Tibial artery (tissue), 4 donors: ENCODE measurements at places on chromosomes 1 and 21.

DNA sequence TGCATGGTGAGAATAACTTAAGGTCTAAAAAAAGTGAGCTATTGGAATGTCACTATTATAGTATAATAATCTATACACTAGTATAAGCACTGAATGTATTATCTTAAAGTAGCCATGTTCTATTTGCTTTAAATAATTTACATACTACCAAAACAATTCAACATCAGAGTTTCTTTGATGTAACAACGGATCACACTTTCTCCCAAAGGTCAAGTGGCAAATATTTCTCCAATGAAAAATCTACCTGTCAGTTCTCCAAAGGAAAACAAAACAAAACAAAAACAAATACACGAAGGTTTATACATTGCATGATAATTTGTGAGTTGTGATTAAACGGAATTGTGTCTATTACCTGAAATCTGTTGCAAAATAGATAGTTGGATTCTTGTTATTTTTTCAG, 581.4 kb downstream of the USP25 start:
- DNase-seq, result no peak

DNA sequence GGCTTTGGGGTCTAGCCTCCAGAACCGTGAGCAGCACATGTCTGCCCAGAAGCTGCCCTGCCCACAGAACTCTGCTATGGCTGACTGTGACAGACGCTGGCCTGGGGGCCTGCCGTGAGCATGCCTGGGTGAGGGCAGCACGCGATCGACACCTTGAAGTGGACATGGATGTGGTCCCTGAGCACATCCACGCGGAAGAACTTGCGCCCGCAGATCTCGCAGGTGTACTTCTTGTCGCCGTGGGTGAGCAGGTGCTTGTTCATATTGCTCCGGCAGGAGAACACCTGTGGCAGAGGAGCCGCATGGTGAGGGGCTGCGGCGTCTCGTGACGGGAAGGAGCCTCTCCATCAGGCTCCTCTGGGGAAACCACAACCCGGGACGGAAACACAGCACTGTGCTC, 56.0 kb downstream of the PRDM15 start:
- no peak for DNase-seq

- no peak for DNase-seq
Measured at GRCh38 chr21:42095581-42095980, 24.5 kb downstream of the UMODL1 start.

DNA sequence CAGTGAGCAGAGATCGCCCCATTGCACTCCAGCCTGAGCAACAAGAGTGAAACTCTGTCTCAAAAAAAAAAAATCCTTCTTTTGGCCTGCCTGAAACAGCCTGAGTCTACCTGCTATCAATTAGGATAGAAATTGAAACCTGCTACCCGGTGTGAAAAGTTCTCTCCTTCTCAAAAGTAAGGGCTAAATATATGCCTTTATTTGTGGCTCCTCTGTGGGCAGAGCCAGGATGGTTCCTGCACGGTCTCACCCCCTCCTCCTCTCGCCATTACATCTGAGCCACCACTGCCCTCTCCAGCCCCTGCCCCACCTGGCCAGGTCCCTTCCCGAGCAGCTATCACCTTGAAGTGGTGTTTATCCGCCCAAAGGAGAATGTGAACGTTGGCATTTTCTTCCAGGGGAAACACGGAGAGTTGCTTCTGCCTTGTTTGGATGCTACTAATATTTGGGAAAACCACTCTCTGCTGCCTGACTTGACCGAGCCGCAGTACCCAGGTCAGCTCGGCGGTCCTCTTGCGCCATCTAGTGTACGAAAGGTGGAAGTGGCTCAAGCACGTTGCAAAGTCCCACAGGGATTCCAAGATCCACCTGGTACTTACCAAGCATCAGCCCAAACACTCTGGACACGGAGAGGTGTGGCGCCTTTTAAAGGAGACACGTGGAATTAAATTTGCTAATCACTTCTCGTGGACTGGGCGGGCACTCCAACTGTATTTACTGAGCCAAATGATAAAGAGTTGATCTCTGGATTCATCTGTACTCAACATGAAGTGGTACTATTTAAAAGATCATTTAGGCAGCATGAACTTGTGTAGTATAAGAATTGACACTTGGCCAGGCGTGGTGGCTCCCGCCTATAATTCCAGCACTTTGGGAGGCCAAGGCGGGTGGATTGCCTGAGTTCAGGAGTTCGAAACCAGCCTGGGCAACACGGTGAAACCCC, 31.9 kb downstream of the SETD4 start:
- peak; percentile 85 for DNase-seq

DNA sequence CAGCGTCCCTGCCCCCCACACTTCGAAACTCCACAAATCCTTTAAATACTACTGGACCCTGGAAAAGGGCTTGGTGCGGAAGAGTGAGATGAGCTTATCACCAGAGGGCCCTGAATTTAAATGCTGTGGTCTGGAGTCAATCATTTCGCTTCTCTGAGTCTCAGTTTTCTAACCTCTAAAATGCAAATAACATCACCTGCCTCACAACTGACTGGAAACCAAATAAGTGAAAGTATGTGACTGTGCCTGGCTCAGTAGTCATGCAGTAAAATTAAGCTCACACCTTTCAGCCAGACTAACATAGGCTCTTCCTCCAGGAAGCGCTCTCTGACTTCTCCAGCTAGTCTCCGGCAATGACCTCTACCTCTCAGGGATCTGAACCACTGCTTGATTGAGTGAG, 4.2 kb downstream of the GJA4 start:
- no peak for DNase-seq

DNA sequence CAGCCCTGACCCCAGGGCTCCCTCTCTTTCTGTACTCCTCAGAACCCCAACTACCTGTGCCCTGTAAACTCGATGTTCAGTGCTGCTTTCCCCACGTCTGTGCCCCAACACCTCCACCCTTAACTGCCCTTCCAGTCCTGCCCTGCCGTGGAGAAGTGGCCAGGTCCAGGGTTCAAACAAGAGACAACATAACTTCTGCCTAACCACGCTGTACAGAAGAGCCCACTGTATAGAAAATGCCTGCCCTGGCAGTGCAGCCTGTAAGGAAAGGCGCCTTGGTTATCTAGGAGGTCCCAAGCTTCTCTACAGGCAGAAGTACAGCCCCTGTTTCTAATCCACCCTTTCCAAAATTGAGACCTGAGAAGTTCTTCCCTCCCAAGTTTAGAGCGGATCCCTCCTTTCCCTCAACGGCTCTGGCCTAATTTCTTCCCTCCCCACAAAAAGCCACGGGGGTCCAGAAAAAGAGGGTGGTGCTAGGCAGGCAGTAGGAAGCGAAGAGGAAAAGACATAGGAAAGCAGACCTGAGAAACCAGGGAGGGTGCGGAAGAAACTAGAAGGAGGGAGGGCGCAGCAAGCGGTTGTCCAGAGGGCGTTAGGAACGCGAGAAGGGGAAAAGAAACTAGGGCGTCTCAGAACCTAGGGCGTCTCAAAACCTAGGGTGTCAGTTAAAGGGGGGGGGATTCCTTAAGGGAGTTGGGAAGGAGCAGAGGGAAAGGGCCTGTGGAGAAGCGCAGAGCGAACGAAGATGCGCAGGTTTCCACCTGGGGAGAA, 3.2 kb downstream of the DMRTA2 start:
- no peak for DNase-seq

GRCh38 chr1:229347528-229347927, 4.7 kb upstream of the CCSAP start:
- DNase-seq, result no peak

DNA sequence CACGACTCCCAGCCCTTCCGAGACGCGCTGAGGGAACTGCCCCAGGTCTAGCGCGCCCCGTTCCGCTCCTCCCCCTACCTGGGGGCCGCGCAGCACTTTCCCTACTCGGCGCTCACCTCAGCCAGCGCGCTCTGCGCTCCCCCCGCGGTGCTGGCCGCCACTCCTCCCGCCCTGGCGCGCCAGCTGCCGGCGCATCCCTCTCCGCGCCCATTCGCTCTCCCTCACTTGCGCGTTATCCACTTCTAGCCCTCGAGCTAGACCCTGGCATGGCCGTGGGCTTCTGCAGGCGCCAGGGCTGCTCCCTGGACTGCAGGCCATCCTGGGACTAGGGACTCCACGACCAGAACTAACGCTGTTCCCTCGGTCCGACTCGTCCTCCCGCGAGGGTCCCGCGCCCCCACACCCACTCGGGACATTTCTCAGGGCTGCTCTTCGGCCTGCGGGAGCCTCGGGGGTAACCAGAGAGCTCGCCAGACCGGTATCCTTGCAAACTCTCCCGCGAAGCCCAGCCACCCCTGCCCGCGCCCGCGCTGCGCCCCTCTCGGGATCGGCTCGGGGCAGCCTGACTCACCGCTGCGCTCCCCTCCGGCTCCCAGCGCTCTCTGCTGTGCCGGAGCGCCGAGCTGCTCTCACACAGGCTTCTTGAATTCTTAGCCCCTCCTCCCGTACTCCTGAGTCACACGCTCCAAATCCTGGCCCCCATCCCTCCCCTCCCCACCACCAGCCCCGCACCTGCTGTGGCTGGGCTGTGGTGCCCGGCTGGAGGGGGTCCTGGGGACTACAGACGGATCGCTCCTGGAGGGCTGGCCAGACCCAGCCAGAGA, at the start of gene NGF:
Gene NGF, minus strand, starts transcription at position 617 of the 824 bp plus-strand sequence. CDS start 51,454 bp downstream, outside the sequence.
- DNase-seq, result peak; percentile 84

- DNase-seq, result no peak
Measured at GRCh38 chr1:231219422-231220401, 21.3 kb upstream of the GNPAT start.

- DNase-seq, result no peak
Measured at GRCh38 chr1:102838016-102838415, 270.3 kb downstream of the COL11A1 start.

- DNase-seq, result no peak
Measured at GRCh38 chr1:66747501-66747900, 4.8 kb upstream of the DYNLT5 start.

- no peak for DNase-seq
Measured at GRCh38 chr1:54158071-54158470, 5.3 kb upstream of the CDCP2 start.

DNA sequence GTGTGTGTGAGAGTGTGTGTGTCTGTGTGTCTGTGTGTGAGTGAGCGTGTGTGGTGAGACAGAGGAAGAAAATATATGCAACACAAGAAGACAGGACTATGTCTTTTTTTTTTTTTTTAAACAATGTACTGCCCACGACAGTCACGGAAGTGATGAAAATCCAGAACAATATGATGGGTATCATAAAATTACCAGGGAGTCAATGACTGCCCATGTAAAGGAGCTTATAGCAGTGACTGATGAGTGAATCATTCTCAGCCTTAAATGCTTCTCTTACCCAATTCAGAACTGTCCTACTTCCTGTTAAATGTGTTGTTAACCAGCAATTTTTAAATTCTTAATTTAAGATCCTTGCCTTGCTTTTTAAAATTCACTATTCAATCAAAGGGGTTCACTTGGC, 46.6 kb downstream of the RGS7 start:
- no peak for DNase-seq

- DNase-seq, result no peak
Measured at GRCh38 chr1:212309967-212310366, 24.8 kb downstream of the PPP2R5A start.

DNA sequence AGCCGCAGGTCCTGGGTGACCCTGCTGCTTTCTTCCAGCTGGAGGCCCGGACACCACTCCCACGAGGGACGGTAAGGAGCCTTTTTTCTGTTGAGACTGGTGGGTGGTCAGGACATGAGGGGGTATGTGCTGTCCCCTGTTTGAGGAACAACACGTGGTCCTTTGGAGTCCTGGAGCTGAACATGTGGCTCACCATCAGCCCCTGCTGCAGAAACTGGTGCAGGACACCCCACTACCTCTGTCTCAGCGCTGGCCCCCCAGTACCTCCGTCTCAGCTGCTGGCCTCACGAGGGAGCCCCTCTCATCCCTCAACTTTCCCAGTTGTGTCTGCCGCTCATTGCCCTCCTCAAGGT, 34.7 kb downstream of the SLC19A1 start:
- DNase-seq, result peak; percentile 61

DNA sequence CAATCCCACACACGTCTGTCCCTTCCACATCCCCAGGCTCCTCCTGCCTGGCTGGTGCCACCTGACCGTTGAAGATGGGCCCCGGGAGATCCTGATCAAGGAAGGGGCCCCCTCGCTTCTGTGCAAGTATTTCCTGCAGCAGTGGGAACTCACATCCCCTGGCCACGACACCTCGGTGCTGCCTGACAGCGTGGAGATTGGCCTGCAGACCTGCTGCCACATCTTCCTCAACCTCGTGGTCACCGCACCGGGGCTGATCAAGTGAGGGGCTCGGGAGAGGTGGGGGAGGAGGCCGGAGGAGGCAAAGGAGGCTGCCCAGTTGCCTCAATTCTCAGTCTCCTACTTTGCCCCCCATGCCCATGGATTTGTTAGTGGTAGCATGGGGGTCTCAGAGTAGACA, 5.6 kb downstream of the NCDN start:
- DNase-seq, result no peak

- DNase-seq, result no peak
Measured at GRCh38 chr1:55694310-55694801, 479.2 kb upstream of the USP24 start.

- no peak for DNase-seq
Measured at GRCh38 chr1:226738421-226738994, 574 bp downstream of the ITPKB start.

DNA sequence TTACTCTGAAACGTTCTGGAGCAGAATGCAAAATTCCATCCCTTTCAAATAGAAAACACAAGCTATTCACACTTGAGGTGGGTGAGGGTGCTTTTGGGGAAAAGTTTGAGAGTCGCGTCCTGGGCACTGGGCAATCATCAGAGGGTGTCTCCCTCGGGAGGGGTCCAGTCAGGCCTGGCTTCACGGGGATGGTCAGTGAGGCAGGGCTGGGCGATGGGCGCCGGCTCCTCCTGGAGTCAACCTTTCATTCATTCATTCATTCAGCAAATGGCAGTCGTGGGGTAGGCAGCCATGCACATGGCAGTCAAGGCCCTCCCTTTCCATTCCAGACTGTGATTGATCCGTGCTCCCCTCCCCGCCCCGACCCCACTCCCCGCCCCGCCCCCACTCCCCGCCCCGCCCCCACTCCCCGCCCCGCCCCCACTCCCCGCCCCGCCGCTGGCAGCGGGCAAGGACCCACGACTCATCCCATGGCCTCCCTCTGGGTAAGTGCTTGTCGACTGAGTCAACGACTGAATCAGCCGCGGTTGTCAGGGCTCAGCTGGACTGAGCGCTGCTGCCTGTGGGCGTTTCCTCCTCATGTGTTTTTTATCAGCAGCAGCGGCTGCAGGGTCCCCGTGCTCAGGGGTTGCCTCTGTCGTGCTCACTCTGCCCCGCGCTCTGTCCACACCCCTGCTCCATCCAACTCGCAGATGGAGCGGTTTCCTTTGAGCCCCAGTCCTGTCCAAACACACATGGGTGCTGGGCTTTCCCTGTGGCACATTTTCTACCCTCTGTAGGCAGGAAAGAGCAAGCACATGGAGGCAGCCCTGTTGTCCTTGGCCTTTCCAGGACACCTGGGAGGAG, 12.5 kb upstream of the SPSB1 start:
- peak; percentile 86 for DNase-seq

DNA sequence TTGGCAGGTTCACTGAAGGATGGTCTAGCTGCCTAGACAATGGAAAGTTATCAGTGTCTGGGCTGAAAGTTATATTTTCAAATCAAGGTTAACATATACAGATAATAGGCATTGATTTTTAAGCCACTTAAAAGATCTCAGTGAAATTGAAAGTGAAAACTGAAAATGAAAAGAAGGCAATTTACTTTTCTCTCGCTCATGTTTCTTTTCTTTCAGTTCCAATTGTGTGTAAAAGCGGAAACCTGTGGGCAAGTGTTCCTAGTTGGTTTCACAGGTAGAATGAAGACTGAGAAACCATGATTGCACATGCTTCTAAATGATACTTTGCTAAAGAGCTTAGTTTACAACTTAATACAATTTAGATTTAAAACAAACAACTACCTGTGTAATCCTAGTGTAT, 383.7 kb downstream of the ZP4 start:
- no peak for DNase-seq

GRCh38 chr1:82525378-82525777, 724.6 kb downstream of the ADGRL2 start:
- DNase-seq, result no peak

GRCh38 chr1:28329395-28330153, 734 bp downstream of the MED18 start:
- DNase-seq, result peak; percentile 21
